ENCODE measurements at places on chromosomes 12 and 14.

DNA sequence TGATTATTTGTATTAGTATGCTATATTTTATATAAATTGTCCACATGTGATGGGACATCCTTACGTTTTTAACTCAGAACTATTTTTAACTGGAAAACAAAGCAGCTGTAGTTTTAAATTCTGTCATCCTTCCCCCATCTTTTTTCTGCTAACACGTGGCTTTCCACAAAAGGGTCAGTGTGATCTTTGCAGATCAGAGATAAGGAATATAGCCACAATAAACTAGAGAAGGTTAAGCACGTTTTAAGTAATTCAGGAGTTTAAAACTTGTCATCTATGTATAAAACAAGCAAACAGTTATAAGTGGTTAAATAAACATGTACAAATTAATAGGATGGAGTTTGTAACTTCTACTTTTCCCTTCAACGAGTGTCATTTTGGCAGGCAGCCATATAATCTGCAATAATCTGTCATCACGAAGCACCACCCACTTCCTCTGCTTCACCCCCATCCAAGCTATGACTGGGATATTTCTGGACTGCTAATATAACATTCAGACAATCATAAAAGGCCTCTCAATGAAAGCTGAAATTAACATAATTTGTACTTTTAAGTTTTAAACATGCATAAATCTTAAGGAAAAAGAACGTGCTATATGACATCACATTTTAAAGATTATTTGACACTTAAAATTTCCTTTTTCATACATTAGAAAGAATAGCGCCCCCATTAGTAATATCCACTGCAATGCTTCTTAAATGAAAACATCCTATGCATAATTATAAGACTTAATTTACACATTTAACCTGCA is 15.3 kb downstream of the TAOK3 start:
- no peak for DNase-seq

DNA sequence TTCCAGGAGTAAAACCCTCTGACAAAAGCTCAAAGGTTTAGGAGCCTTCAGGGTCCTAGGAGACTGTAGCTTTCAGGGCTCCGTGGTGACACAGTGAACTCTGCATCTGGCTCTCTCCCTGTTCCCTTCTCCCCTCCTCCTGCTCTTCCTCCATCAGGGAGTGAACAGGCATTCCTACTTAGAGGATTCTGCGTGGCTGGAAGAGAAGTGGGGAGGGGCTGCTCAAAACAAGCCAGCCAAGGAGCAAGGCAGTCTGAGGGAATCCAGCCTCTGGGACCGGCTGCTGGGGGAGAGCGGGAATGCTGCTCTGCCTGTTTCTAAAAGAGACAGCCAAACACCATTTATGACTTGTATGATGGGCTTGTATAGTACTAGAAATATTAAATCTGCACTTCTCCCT is 49.5 kb downstream of the RBMS2 start:
- no peak for DNase-seq

- DNase-seq: no peak
These were observed 471.7 kb upstream of the SYT1 start for GRCh38 chr12:78392918-78393317.

DNA sequence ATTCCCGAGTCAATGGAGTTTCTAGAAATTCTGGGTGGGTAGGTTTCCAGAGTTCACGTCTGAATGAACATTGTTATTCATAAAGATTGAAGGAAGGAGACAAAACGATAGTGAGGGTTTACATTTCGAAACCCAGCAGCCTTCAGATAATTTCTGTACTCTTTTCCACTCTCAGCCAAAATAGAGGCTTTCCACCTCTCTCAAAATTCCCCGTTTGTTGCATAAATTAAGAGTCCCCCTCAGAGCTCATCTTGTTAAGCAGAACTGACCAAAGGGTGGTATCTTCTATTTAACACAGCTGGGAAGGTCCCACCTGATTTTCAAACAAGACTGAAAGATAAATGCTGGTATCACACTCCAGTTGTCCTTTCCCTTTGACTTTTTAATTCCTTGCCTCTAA is 21.5 kb upstream of the YARS2 start:
- no peak for DNase-seq

DNA sequence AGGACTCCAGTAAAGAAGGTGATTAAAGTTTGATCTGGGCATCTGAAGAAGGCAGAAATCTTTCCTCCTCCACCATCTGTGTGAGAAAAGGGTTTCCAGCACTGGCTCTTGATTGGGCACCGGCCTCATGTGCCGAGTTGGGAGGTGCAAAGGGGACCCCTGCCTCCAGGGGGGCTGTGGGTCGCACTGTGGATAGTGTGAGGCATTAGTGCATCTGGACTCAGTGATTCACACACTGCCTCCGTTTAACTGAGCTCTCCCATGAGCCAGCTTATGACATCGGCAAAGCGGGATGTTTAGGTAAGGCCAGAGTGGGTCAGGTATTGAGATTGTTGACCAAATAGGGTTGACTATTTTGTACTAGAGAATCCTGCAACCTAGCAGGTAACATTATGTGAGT is 8.9 kb downstream of the C1S start:
- DNase-seq: no peak

DNA sequence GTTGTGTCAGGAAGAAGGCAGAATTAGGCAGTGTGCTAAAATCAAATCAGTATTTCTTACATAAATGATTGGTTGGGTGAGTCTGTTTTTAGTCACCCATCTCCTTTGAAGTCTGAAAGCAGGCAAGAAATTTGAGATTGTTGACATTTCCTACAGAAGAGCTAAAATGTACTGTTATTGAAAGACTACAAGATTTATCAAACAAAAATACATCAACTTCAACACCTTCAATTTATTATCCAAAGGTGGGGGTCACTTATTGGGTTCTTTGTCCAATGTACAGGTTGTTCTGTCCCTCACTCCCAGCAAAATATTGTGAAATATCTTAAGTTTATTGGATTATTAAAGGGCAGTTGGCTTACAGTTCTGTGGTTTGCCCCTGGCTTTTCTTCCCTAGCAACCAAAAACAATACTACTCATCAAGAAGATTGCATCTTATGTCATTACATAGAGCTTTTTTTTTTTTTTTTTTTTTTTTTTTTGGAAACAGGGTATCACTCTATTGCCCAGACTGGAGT is 20.6 kb upstream of the PKP2 start:
- no peak for DNase-seq

All from GOT3 (cell line).